ENCODE measurements at places on chromosomes 6 and 20.

DNA sequence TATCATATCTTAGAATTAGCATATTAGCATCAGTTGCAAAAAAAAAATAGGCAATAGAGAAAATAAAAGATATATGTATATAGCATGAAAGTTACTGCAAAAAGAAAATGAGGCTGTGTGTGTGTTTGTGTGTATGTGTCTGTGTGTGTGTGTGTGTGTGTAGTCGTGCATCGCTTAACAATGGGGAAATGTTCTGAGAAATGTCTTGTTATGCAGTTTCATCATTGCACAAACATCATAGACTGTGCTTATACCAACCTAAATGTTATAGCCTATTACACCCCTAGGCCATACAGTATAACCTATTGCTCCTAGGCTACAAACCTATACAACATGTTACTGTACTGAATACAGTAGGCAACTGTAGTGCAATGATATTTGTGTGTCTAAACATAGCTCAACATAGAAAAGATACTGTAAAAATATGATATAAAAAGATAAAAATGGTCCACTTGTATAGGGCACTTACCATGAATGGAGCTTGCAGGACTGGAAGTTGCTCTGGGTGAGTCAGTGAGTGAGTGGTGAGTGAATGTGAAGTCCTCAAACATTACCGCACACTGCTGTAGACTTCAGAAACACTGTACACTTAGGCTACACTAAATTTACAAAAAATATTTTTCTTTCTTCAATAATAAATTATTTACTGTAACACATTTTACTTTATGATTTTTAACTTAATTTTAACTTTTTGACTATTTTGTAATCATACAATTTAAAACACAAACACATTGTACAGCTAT, 805.1 kb downstream of the KIF16B start:
- DNase-seq = no peak

- DNase-seq = no peak
Observed at GRCh38 chr6:74409447-74409846, 713.4 kb downstream of the CD109 start.

- DNase-seq = no peak
Observed at GRCh38 chr6:10618409-10618808, 76.0 kb downstream of the C6orf52 start.

GRCh38 chr6:42322676-42323075, 105.0 kb upstream of the MRPS10 start:
- DNase-seq = no peak

DNA sequence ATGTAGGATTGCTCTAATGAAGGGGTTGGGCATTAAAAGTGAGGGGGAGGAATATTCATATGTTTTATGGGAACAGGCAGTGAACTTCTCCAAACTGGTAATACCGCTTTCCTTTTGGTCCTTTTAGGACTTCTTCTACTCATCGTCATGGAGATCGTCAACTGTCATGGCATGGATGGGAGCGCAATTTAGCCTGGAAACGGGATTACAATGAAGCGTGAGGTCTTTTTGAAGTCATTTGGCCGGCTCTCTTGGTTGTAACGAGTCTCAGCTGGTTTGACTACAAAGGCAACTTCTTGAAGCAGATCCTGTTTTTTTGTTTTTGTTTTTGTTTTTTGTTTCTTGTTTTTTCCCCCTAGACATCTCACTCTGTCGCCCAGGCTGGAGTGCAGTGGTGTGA, 1.4 kb upstream of the HLA-E start:
- no peak for DNase-seq

DNA sequence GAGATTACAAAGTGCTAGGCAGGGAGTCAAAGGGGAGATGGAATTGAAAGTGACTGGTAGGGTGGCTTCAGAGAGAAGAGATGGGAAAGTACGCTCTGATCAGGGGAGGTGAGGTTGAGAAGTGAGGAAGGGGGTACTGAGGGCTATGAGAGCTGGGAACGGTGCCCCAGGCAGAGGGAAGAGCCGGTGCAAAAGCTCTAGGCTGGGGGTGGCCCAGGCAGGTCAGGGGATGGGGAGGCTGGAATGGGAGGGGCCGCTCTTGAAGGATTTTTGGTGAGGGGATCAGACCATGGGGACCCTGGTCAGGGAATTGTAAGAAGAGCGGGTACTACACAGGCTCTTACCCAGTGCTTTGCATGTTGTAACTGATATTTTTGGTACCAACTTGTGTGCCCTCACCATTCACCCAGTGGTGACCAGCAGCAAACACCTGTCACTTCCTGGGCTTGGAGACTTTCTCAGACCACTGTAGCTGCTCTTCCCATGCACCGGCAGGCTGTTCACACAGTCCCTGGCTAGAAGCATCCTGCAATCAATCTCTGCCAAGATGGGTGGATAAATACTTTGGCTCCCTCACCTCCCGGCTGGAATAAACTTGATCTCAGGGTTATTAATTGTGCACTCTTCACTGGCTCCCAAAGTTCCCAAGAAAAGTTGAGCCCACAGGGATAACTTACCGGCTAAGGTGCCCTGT, 24.0 kb downstream of the PCK1 start:
- DNase-seq = no peak

GRCh38 chr6:1498491-1499113, 109.2 kb downstream of the FOXF2 start:
- DNase-seq = no peak

GRCh38 chr6:124963416-124963785, 1.2 kb downstream of the RNF217 start:
- DNase-seq = no peak

DNA sequence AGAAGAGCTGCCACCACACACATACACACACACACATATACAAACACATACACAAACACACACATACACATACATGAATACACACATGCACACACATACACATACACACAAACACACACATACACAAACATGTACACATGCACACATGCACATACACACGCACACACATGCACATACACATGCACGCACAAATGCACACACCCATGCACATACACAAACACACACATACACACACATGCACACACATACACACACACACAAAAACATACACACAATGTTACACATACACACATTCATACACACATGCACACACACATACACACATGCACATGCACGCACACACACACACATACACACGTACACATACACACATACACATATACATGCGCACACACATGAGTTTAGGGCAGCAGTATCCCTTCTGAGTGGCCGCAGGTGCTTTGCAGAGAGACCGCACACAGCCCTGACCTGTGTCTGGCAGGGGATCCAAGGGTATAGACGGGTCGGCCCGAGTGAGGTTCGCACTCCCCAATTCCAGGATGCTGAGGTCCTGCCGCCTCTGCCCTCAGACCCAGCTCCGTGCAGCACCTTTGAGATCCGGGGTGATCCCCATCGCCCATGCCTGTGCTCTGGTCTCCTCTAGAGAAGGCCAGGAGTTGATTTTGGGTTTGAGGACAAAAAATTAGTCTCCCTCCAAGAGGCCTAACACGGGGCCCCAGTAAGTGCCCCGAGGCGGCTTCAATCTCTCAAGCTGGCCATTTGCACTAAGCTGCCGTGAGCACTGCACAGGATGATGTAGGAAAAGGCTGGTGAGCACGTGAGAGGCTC, 56.8 kb downstream of the TMEM242 start:
- DNase-seq = no peak

- DNase-seq = peak; percentile 52
Observed at GRCh38 chr20:57594092-57594951, 25.9 kb downstream of the ZBP1 start.

DNA sequence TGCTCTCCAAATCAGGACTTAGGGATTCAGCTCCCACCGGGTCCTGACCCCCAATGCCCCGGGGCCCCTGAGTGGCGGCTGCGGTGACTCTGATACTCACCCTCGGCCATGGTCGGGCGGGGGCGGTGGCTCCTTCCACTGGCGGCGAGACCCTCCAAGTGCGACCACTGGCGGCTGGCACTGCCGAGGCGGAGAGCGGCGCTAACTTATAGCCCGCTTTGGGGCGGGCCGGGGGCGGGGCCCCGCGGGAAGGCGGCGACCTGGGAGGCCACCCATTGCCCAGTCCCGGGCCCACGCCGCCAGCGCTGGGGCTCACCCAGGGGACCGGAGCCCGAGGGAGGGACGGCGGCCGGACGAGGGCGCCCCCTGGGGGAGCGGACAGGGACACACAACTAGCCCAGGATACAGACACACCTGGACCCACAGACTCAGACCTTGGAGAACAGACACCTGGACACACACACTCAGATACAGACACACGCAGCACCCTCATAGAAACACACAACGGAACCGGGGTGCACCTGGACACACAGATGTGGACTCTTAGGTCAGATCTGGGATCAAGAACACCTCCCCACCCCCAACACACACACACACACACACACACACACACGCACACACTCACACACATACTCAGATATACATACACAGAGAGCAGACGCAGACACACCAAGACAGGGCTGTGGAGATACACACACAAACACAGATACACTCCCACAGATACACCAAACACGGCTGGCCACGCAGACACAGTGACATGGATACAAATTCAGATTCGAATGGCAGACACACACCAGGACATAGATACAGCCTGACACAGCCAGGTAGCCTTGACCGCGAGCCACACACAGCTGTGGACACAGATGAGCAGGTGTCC, at the start of gene TGM2:
TGM2 (minus strand) TSS at position 182 of the 877 bp plus-strand sequence; CDS start at position 110, 72 bp downstream.
- peak; percentile 63 for DNase-seq

- no peak for DNase-seq
Observed at GRCh38 chr6:143684486-143684885, 6.7 kb downstream of the PHACTR2 start.

DNA sequence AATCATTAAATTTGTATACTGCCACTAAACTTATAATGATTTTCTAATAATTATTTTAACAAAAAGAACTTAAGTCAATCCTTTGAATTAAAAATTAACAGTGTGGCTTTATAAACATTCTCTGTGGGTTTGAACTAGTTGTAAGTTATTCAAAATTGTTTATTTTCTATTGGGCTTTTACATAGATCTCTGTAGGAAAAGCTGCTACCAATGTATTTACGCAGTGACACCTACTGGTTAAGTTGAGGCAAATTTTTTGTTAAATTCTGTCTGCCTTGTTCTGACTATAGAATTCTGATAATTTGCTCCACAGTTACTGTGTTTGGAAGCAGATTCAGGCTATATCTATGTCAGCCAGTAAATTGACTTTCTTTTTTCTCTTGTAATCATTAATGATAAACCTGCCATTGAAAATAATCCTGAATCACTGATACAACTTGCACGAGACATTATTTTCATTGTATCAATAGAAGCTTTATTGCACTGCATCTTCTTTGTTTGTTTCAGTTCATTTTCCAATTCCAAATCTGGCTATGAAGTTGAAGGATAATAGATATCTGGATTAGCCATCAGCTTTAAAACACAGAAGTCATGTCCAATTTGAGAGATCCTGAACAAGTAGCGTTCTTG, 66.0 kb upstream of the UTRN start:
- peak; percentile 55 for DNase-seq

DNA sequence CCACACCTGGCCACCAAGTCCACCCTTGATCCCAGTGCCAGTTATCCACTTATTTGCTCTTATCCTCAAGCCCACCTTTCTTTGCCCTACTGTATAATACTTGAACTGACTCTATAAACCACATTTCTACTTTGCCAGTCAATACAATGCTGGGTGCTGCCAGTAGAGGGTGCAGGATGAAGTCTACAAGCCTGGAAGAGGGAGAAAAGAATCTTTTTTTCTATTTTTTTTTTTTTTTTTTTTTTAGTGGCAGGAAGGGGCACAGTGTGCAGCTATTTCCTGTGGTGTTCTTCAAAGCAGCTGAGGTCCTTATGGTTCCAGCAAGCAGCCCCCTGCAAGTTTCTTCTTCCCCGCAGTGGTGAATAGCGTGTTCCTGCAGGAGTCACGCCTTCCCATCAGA, 22.2 kb upstream of the GABRR1 start:
- DNase-seq = peak; percentile 48

DNA sequence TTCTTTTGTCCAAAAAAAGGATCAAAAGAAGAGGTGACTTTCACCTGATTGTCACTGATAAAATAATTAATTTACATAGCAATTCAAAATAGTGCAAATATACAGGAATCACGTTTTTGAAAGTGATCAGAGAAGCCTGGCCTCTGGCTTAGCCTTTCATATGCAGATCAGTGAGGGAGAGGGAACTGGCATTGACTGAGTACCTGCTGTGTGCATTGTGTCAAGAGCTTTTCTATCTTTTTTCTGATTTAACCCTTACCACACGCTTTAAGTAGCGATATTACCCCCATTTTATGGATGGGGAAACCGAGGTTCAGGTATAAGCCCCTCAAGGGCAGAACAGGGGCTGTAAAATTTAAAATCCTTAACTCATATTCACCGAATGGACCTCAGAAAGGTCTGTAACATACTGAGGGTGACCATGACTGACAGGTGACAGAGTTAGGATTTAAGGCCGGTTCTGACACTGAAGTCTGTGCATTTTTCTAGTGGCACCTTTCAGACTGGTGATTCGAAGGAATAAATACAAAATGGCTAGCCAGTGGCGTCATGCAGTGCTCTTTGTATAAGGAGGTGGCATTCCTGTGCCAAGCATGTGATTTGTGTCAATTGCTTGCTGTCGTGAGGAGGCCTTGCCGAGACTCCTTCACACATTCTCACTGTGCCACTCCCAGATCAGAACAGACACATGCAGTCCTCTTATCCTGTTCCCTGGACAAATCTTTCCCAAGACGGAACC, 310.2 kb downstream of the TSHZ2 start:
- no peak for DNase-seq

DNA sequence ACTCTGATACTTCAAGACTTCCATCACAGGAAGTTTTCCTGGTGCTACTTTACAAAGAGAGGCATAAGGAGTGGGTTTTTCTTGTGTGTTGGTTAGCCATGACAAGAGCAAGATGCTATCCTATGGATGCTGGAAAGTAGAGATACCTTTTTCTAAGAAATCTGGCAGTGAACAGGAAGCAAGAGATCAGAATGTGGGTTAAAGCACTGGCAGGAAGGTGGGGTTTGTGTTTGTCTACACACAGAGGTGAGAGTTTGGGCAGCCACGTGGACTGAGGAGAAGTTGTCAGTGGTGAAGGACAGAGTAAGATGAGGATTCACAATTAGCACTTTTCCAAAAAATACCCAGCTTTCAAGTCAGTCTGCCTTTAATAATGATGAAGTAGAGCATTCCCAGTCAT, 17.9 kb downstream of the SLC2A12 start:
- DNase-seq = no peak

DNA sequence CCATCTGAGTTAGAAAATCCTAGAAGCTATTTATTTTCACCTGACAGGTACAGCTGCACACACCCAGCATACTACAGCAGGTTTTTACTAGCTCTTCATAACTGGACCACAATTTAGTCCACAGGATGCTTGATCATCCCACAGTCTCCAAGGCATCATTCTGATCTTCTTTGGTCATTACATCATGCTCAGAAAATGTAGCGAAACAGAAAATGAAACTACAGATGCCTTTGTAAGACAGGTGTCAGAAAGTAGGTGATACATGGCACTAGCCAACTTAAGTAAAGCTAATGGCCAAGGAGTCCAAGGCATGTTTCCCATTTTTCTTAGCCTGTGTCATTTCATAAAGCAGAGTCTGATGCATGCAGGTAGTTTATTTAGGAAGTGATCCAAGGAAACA, 102.3 kb downstream of the HTR1B start:
- DNase-seq = no peak

GRCh38 chr20:49999329-49999728, 16.5 kb downstream of the SNAI1 start:
- no peak for DNase-seq

All from immature natural killer cell (primary cell).